ENCODE measurements at places on chromosomes 13 and 19.

- DNase-seq: no peak
These were observed 55.4 kb upstream of the GTF2F2 start for GRCh38 chr13:45064889-45065288.

GRCh38 chr13:25494698-25495411 is 123.1 kb downstream of the ATP8A2 start:
- no peak for DNase-seq

- DNase-seq: no peak
These were observed 58.1 kb downstream of the MRPL57 start for GRCh38 chr13:21234526-21234925.

- peak; percentile 39 for DNase-seq
These were observed 1.5 kb downstream of the FCAR start for GRCh38 chr19:54875506-54875905.

DNA sequence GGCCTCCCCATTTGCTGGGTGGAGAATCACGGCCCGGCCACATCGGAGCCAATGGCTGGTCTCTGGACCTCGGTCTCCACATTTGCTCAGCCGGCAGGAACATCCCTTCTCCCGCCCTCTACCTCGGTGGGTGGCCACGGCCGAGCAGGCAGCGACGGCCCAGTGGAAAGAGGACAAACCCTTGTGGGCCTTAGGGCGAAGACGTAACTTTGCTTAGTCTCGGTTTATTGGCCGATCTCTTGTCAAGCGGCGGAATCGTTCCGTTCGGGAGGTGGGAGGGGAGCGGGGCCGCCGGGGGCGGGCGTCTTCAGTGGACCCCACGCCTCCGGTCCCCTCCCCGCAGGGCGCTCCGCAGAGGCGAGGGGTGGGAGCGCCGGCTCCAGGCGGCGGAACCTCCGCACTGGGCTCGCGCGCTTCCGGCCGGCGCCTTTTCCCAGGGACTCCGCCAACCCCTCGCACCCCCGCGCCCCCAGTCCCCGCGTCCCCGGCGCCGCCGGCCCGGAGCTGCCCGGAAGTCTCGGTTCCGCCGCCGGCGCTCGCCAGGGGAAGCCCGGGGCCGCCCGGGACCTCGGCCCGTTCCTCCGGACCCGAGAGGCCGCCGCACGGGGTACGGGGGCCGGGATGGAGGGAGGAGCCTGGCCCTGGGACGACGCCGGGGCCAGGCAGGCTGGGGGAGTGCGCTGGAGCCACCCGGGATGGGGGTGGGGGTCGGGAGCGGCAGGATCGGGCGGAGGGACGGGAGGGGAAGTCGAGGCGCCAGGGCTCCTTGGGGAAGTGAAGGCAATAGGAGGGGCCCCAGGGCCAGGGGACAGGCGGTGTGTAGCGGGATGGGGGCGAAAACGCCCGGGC is at the start of gene ZNF580:
ZNF580 (plus strand) TSS at position 426 of the 849 bp plus-strand sequence. CDS start 1,507 bp downstream, outside the sequence.
- DNase-seq: peak; percentile 81

GRCh38 chr19:14375055-14375581 is 6.1 kb upstream of the ADGRE5 start:
- peak; percentile 85 for DNase-seq

GRCh38 chr13:79548902-79549301 is 67.9 kb downstream of the NDFIP2 start:
- DNase-seq: no peak

- DNase-seq: no peak
These were observed 10.7 kb downstream of the IL17D start for GRCh38 chr13:20714161-20714560.

GRCh38 chr13:107873926-107874325 is 341.4 kb downstream of the LIG4 start:
- no peak for DNase-seq

DNA sequence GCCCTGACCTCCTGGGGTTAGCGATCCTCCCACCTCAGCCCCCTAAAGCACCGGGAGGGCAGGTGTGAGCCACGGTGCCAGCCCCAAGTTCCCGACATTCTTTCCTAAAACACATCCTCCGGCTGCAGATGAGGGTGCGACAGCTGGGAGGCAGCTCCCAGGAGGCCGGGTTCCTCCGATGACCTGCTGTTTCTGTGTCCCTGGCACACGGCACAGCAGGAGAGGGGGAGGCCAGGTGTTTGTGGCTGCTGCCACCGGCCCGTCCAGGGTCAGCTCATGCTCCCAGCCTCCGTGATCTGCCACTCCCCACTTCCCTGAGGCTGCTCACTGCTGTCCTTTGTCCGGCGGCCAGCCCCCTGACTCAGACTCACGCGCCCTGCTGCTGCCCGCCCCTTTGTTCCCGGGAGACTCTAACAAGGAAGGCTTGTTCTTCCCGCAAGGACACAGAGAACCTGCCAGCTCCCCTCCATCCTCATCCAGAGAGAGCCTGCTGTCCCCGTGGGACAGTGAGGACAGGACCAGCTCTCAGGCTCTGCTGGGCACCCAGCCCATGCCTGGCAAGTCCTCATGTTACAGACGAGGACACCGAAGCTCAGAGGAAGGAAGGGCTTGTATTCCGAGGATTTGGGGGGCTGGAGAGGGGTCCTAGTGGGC is 10.6 kb upstream of the MADCAM1 start:
- DNase-seq: no peak

DNA sequence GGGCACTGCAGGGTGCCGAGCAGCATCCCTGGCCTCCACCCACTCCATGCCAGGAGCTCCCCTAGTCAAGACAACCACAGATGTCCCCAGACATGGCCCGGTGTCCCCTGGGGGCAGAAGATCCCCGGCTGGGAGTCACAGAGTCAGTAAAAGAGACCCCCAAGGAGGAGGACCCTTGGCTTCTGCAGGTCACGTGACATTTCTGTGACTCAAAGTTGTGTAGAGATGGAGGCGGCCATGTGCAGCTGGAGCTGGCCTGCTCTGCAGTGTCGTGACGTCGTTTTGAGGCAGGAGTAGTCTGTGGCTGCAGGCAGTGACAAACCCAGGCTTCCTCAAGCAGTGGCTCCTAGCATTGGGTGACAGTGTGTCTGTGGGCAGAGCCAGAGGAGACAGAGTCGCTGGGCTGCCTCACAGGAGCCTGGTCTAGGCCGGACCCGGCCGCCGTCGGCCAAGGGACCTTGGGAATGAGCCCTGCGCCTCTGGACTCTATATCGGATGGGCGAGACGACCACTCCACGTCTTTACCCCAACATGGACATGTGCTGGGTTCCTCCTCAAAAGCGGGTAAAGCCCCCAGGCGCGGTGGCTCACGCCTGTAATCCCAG is 7.7 kb upstream of the DIRAS1 start:
- no peak for DNase-seq

DNA sequence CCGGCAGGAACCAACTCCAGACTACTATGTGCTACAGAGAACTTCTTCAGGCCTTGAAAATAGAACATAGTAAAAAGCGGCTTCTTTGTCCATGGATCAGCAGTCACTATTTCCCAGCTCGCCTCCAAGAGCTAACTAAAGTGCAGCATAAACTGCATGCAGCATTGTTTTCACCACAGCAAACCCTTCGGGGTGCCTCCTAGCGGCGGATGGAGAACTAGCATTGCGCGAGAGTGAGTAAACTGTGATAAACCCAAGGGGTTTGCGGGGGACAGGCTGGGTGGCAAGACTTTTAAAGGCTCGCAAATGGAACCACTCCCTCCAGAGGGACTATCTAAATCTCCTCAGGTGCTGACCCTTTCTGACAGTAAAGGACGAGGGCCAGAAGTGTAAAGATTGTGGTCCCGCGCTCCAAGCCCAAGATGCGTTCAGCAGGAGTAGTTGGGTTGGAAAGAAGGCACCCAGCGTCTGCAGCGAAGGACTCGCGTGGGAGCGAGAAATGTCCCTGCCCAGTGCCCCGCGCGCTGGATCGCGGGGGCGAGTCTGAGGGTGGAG is 21.5 kb upstream of the SGCG start:
- DNase-seq: peak; percentile 53

DNA sequence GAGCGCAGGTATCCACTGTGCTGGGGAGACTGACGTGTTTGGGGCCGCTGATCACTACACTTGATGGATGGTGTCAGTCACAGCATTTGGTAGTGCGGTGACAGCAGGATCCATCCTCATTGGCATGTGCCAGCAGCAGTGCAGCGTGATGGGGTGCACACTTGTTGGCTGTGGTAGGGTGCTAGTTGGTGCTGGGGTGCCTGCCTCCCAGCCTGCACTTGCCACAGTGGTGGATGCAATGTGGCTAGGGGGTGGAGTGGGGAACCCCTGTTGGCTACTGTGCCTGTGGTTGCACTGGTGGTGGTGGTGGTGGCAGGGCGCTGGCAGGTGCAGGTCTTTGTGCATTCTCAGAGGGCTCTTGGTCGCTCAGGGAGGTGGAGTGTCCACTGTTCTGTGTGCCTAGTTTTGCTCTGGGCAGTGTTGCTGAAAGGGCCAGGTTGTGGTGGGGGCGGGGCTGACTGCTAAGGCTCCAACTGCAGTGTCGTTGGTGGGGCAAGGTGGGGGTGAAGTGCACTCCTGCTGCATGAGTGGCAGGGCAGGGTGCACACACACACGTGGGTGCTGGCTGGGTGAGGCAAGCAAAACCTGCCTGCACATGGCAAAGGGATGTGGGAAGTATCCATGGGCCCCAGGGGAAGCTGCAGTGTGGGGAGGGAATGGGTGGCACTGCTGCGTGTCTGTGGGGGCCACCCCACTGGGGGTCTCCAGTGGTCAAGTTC is 84.8 kb downstream of the ZMYM2 start:
- DNase-seq: no peak

GRCh38 chr13:110529522-110530311 is 31.8 kb downstream of the RAB20 start:
- no peak for DNase-seq

DNA sequence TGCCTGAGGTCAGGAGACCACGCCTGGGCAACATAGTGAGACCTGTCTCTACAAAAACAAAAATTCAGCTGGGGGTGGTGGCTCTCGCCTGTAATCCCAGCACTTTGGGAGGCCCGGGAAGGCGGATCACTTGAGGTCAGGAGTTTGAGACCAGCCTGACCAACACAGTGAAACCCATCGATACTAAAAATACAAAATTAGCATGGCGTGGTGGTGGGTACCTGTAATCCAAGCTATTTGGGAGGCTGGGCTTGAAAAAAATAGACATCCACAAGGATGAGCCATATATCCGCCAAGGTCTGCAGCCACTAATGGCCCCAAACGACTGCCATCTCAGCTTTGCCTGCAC is 3.1 kb downstream of the RPS16 start:
- no peak for DNase-seq

- DNase-seq: no peak
These were observed 46.4 kb downstream of the THSD1 start for GRCh38 chr13:52359534-52359933.

DNA sequence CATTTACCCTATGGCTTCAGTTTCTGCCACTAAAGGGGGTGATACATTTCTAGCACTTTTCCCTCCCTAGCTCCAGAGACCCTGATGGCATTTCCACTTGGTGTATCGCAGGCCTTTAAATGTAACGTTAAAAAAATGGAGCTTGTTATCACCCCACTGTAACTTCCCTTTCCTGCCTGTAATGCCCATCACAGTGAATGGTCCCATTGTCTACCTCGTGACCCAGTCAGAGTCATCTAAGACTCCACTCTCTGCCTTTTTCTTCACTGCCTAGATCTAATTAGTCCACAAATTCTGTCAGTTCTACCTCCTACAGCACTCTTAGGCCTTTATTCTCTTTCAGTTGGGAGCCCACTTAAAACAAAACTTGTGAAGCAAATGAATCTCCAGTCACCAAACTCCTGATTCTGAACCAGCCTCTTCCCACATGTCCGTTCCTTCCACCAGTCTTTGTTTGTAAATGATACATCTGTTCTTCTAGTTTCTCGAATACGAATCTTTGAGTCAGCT is 64.8 kb downstream of the NHLRC3 start:
- no peak for DNase-seq

DNA sequence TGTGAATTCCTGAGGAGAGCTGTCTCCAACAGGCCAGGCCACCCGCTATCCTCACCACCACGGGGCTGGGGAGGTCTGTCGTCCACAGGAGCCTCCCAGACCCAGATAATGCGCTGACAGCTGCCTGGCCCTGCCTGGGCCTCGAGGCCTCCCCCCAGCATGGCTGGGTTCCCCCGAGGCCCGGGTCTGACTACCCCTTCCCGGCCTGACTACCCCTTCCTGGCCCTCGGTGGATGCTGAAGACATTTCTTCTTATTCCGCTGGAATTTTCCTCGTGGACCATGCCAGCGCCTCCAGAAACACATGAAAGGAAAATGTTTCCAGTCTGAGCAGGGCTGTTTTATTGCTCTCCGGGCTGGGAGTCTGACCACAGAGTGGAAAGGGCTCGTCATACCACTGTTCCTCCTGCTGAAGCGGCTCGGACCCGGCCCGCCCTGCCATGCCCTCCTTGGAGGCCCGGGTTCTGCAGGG is 16.8 kb upstream of the COMP start:
- no peak for DNase-seq

DNA sequence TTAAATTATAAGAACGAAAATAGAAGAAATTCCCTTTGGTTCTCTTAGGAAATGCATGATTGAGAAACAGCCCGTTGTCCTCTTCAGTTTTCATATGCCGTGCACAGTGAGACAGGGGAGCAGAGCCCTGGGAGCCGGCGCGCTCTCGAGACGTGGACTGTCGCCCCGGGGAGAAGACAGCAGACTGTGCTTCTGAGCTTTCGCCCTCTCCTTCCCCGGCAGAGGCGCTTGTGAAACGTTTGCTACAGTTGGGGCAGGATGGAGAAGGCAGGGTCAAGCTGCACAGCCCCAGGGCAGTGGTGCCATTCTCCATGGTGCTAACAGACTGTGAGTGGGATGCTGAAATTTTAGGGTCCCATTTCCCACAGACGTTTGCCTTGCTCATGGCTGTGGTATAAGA is 192.2 kb upstream of the KL start:
- DNase-seq: no peak

- no peak for DNase-seq
These were observed 53.9 kb upstream of the GAS6 start for GRCh38 chr13:113917594-113918371.

DNA sequence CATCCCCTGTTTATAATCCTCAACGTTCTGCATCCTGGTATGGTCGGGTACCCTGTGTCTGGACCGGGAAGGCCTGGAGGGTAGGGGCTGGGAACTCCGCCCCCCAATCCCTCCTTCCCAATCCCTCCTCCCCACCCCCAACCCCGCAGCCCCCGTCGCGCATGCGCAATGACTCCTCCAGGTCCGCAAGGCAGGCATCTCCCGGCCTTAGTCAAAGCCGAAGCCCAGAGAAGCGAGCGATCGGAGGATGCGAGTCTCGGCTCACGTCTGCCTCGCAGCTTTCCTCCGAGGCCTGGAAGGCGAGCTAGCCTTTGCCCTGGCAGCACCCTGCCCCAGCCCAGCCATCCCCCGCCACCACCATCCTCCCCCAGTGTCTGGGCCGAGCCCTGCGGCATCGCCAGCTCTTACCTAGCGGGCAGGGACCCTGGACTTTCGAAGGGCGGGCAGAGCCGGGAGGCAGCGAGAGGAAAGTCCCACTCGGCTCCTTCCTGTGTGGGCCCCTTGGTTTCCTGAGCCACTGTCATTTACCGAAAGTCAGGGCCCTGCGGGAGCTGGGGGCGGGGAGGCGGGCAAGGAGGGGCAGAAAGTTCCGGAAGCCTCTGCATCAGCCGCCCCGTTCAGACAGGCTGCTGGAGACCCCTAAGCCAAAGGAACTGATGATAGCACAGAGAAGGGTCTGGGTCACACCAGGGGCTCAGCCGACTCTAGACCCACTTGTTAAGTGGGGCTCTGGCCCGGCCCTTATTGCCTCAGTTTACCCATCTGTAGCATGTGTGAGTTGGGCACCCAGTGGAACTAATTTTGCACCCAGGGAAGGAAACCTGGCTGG is at the start of gene JAK3:
JAK3 (minus strand) TSS at position 445 of the 829 bp plus-strand sequence. CDS start 3,565 bp downstream, outside the sequence.
- peak; percentile 72 for DNase-seq
